ENCODE measurements at places on chromosomes 6 and 20.

DNA sequence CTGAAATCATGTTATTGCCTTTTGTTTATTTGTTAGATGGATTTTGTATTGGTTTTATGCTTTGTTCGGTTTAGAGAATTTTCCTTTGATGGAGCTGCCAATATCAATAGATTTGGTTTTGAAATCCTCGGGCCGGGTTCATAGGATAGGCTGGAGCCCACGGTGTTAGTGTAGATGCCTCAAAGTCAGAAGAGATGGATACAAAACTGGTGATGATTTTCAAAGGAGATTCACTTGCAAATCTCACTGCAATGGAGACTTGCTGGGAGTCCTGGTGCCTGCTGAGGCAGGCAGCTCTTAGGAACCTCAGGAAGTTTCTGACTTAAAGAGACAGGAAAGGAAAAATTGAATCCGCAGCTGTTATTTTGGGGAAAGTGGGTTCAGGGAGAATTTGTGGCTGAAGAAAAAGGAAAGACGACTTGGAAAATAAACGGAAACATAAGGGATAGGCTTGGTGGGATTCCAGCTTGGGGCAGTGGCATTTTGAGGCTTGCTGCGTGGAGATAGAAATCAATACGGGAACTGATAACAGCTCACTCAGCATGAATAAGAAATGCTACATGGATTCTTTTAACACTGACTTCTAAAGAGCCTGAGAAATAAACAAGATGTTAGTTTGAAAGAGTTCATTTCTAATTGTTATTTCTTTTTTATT, 241.6 kb downstream of the PHACTR1 start:
- DNase-seq: peak; percentile 38

- no peak for DNase-seq
Measured at GRCh38 chr6:160883999-160884398, 107.6 kb upstream of the MAP3K4 start.

GRCh38 chr20:20360464-20360863, 7.4 kb upstream of the INSM1 start:
- DNase-seq: peak; percentile 82

DNA sequence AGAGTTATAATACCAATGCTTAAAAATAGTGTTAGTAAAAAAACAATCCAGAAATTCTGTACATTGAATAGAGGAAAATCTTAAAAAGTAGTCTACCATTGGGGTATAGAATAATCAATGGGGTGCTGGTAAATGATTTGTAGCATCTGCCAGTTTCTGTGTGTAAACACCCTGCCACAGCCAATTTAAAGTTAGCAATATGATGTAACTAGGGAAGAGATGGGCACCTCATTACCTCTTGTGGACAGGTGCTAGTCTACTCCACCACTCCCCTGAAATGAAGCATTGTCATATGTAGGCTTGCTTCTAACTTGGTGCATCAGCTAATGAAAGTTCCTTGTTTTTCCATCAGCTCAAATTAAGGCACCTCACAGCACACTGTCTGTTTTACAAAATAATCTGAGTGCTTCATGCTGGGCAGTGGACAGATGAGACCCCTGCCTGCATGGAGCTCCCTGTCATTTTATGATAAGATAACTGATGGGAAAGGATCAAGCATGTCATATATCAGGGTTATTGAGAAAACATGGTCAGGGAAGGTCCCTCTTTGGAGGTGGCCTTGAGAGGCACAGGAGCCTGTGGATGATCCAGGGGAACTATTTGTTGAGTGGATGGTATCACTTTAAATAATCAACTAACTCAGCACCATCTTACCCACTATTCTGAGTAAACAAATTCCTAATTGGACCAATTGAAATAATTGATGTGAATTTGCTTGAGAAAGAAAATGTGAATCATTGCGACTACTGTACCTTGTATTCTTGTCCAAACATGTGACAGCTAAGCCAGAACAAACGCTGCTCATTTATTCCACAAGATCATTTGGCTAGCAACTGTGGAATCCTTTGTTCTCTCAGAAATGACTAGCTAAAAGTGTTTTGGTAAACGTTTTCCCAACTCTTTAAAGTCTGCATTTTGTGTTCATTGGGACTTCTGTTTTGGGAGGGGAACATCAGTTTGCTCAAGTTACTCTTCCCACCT, 45.9 kb upstream of the CSE1L start:
- peak; percentile 52 for DNase-seq

- no peak for DNase-seq
Measured at GRCh38 chr6:56947924-56948323, 7.0 kb upstream of the BEND6 start.

- peak; percentile 81 for DNase-seq
Measured at GRCh38 chr6:134882426-134883038, 67.4 kb downstream of the ALDH8A1 start.

DNA sequence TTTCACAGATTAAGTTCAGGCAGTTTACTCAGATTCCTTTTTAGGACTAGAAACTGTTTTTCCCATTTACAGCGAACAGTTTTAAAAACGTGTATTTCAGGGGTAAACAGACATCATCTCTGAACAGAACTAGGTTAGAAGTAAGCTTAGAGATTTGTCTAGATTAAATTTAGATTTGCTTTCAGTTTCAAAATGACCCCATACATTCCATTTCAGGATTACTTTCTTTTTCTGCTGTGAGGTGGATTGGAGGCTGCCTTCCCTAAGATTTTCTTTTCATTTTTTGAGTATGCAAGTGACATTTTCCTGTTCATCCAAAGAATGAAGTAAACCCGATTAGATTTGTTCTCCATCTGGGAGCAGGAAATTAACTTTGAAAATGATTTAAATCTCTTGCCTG, 747.2 kb downstream of the KHDRBS2 start:
- DNase-seq: no peak

GRCh38 chr6:83613378-83613777, 95.5 kb downstream of the SNAP91 start:
- no peak for DNase-seq

DNA sequence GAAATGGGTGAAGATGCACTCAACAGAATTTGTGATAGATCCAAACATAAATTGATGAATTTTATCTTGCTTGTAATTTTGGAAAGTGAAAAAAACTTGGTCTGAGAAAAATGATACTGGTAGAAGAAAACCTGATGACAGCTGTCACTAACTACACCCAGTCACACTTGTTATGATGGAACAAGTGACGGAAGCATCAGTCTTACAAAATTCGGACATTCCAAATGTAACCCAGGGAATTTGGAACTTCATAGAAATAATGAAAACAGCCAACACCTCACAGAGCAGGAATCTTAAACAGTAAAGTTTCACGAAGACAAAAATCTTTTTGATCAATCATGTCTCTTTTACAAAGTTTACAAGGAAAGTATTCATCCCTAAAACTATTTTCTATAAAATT, 123.9 kb downstream of the RIN2 start:
- DNase-seq: no peak

GRCh38 chr6:62150048-62150663, 135.9 kb downstream of the KHDRBS2 start:
- DNase-seq: peak; percentile 28

DNA sequence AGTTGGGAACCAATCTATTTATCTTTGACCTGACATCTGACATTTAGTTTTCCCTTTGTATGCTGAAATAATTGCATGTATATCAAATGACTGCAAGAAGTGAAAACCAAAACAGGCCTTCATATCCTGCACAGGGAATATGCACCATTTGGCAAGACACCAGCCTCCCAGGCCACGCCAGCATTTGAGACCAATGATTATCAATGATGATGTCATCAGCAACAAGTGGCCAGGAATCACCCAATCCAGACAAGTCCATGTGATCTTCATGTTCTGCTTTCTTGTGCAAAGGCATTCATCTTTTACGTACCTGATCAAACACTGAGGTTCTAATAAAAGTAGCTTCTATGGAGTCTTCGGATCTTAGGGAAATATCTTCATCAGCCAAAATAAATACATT, 107.4 kb upstream of the TENT5A start:
- DNase-seq: no peak

DNA sequence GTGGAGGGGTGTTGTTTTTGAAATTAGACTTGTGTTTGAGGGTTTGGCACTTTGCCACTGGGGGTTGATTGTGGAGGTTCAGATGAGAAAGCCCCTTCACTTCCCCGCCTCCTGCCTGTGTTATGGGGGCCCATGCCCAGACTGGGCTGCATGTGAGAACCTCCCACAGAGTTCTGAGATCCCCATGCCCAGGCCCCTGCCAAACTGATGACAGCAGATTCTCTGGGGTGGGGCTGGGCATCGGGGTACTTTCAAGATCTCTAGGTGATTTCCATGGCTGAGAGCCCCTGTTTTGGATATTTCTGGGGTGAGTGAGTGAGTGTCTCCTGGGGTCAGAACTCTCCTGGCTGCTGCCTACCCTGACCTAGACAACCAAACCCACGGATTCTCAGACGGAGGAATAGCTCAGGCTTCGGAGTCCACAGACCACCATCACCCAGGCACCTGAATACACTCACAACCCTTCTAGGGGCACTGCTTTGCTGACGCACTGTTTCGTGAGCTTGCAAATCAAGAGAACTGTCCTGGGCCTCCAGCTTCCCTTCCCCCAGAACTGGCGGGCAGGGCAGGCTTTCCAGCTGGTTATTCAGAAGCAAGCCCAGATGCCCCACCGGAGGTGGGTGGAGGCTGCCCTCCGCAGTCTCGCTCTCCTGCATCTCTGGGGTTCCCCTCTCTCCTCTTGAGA, 6.3 kb downstream of the BCAS1 start:
- DNase-seq: no peak

DNA sequence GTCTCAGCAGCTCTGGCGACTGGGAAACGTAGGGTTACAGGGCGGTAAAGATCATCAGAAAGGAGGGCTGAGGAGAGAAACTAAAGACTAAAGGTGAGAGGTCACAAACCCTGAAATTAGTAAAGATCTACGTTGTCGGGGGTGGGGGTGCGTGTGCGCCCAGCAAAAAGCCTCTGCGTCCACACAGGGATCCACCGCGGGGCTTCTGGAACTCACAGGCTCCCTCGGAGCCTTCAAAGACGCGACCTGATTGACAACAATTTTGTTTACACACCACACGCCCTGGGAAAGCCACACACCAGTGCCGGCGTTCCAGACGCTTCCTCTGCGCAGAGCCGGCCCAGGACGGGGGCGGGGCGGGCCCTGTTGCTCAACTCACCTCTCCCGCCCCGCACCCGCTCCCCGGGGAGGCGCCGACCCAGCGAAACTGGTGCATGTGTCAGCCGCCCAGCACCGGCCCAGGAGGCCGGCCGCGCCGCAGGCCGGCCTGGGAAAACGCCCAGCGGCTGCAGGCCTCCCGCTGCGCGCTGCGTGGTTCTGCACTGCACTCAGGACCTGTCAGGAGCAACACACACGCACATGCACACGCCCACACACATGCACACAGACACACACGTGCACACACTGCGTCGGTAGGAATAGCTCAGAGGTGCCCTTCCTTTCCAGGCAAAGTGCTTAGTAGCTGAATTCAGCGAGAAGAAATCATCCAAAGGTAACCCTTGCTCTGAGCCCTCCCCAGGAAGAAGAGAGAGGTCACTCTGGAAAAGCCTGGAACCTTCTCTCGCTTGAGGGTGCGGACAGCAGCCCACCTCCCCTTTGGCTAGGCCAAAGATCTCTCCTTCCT, 57.2 kb upstream of the ARID1B start:
- peak; percentile 86 for DNase-seq

DNA sequence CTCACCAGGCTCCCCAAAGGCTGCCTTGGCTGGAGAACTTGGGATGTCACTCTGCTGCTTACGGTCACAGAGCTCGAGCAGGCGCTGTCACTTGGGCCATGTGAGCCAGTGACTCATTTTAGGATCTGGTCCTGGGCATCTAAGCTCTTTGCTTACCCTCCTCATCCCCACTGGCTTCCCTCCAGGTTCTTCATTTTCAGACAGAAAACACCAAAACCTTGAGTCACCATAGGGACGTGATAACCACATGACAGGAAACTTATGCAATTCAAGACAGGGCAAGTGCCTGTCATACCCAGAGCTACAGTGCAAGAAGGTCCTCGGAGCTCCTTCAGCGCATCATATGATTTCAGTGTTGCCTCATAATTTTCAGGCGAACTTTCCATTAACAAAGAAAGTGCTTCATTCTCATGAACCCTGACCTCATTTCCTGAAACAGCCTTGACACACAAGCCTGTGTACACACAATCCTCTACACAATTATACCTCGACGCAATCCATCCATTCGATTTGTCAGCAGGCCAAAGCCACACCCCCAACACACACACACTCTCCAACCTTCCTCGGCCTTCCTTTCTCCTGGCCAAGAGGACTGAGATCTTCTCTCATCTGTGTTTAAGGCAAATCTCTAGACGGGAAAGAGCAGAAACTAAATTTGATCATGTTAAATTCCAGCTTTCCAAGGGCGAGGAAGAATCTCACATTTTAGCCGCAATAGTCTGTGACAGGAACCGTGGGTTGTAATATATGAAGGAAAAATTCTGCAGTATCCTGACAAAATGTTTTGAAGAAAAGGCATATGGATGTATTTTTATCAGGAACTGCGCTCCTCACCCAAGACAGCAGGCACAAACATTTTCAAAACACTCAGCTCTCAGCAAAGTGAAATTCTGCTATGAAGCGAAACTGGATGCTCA, 25.3 kb downstream of the TBC1D7 start:
- DNase-seq: peak; percentile 12

- DNase-seq: no peak
Measured at GRCh38 chr6:140058863-140059262, 684.4 kb upstream of the CITED2 start.

- DNase-seq: no peak
Measured at GRCh38 chr20:53611449-53611894, 17.8 kb upstream of the ZNF217 start.

GRCh38 chr20:50848846-50849673, 54.2 kb downstream of the BCAS4 start:
- peak; percentile 58 for DNase-seq

DNA sequence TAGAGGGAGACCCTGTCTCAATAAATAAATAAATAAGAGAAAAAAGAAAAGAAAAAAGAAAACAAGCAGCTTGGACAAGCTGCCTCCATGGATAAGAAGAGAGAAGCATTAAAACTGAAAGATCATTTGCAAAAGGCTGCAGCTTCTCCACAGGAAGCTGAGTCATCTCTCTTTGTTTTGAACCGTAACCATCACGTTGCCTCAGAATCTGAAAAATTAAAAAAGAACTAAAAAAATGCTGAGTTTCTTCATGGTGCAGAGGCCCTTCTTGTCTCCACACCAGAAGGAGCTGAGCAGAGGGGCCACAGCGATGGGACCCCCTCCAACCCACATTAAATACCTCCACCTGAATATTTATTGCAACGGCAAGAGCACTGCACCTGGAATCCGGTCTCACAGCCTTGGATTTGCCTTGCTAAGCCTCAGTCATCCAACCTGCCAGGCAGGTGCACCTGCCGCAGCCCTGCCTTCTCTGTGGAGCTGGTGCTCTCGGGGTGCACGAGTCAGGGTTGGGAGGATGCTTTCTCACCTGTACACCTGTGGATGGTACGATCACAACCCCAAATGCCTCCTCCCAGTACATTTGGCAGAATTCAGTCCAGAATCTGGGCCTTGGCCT, 28.1 kb downstream of the TOX2 start:
- no peak for DNase-seq

- no peak for DNase-seq
Measured at GRCh38 chr6:169589699-169590257, 112.1 kb downstream of the WDR27 start.

- no peak for DNase-seq
Measured at GRCh38 chr6:127255286-127255685, 11.4 kb upstream of the RNF146 start.

Data from NCI-H146 (cell line).